ENCODE measurements at places on chromosomes 5 and 9.

DNA sequence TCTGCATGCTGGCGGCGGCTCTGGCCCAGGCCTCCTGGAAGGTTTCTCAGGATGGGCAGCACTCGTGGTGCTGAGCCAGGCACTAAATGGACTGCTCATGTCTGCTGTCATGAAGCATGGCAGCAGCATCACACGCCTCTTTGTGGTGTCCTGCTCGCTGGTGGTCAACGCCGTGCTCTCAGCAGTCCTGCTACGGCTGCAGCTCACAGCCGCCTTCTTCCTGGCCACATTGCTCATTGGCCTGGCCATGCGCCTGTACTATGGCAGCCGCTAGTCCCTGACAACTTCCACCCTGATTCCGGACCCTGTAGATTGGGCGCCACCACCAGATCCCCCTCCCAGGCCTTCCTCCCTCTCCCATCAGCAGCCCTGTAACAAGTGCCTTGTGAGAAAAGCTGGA is 3.2 kb downstream of the SLC35A4 start:
- no peak for DNase-seq

DNA sequence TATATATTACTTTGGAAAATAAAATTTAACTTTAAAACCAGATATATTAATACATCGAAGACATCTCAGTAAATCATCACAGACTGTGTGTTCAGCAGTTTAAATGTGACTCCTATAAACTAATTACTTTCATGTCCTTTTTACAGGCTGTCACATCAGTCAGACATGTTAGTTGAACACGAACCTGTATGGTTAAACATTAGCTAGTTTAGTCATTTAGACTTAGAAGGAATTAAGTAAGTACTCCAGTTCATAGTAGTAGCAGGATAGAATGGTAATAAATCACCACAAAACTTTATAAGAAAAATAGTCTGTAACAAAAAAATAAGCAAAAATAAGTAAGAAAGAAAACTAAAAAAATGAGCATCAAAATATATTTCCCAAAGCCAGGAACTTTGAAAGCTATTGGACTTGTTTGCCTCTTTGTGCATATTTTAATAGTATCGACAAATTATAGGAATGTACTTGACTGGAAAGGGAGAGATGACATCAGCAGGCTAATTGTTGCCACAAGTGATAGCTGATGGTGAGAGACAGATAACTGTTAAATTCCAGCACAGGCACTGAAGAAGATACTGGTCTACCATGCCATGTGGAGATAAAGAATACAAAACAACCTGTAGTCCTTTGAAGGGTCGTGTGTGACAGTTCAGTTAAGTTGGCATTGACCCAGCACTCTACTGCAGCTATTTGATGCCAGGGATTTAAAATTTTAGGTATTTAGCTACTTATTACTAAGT is 83.9 kb downstream of the RIC1 start:
- DNase-seq: no peak

- no peak for DNase-seq
These were observed 58.6 kb upstream of the DMAC1 start for GRCh38 chr9:7858166-7858565.

GRCh38 chr5:126364206-126364902 is 58.9 kb upstream of the GRAMD2B start:
- no peak for DNase-seq

- DNase-seq: peak; percentile 73
These were observed 112.9 kb upstream of the LMX1B start for GRCh38 chr9:126500600-126501382.

DNA sequence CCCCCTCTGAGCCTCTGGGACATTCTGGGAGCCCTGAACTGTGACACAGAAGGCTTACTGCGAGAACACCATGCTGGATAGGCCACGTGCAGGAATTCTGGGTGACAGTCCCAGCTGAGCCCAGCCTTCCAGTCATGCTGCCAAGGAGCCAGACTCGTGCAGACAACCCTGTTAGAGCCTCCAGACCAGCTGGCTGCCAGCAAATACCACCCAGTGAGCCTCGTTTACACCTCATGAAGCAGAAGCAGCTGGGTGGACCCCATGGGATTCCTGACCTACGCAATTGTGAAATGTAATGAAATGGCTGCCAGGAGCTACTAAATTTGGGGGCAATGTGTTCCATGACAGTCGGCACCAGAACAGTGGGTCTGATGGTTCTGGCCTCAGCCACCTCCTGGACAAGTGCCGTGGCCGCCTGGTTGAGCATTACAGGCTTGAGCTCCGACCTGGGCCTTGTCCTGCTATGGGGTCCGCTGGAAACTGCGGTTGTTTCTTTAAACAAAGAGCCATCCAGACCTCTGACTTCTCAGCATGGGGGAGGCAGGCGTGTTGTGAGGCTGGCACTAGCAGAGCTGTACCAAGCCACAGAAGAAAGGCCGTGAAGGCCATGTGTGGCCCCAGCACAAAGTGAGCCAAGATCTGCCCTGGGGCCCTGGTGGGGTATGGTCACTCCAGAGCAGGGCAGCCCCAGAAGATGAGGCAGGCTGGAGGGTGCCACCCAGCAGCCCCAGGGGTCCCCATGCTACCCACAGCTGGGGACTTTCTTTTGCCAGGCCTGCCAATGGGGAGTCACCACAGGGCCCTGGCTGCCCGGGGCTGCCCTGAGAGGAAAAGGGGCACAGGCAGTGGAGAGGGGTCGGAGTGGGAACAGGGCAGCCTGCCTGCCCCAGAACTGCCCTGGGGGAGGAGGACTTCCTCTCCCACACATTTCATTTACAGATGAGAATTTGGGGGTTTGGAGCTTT is 19.3 kb upstream of the RXRA start:
- no peak for DNase-seq

DNA sequence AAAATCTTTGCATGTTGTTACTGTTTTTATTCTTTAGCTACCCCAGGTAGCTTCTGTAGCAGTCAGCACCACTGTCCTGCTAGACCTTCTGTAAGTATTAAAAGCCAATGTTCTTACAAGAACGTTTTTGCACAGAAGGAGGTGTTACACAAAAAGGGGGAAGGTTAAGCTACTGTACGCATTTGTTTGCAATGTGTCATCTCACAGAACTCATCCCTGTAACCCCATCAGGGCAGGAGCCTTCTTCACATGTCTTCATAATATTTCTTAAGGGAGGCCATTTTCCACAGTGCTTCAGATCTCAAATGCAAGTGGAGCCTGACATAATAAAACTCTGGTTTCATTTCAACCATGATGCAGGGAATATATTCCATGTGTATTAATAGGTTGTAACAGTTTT is 67.9 kb downstream of the OSMR start:
- DNase-seq: no peak

- no peak for DNase-seq
These were observed 5.2 kb upstream of the RPL26L1 start for GRCh38 chr5:172953776-172954675.
